Stimulated activated CD8-positive, alpha-beta memory T cell treated with anti-CD3 and anti-CD28 coated beads, Interleukin-2, amount 100 ng/mL, for 1 hour (primary cell): ENCODE measurements at places on chromosomes 13 and 19.
A peak's percentile ranks its signal among the peaks of the same experiment; 100 is the strongest.

DNA sequence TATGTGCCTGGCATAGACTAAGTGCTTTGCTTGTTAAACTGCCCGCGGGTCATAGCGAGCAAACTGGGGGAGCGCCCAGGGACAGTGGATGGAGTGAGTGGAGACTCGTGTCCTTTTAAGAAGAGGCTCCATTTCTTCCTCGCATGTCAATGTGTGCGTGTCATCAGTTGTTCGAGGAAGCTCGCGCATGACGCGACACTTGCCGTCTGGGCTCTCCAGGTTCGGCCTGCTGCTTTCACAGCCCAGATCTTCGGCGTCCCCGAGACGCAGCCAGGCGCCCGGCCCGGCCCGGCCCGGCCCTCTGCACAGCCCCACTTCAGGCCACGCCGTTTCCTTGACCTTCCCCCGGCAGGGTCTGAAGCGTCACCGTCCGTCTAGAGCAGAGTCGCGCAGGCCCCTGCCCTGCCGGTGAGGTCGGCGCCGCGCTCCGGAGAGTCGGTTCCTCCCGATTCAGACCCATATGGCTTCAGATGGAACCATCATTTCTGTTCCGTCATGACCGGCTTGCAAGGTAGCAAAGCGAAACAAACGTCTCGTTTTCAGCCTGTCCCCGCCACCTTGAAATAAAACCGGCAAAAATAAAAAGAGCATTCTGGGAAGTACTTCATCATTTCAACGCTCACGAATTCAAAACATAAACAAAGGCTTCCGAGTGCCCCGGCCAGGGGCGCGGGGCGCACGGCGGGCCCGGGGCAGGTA, 599 bp upstream of the ARHGEF7 start:
- no peak for DNase-seq

DNA sequence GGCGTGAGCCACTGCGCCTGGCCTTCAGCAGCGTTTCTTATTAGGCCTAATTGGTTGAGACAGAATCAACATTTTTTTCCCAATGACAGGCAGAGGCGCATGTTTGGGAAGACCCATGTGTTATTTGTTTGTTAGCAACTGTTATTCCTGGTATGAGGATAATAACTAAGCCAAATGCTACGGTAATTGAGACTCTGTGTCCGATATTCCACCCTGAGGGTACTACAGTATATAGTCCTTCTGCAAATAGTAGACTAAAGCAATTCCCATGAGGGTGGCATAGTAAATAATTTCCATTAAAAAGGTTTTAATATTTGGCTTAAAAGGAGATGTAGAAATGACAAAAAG, 18.4 kb upstream of the CCL25 start:
- DNase-seq: no peak

- no peak for DNase-seq
Measured at GRCh38 chr13:71368336-71368735, 498.7 kb downstream of the DACH1 start.

GRCh38 chr19:47005873-47006272, 13.8 kb upstream of the NPAS1 start:
- DNase-seq: no peak

GRCh38 chr19:4639531-4640246, 373 bp downstream of the TNFAIP8L1 start:
- DNase-seq: no peak

GRCh38 chr19:19687090-19687489, 18.5 kb downstream of the ZNF101 start:
- DNase-seq: no peak

- no peak for DNase-seq
Measured at GRCh38 chr19:21210037-21210621, 68.3 kb downstream of the ZNF431 start.

- DNase-seq: no peak
Measured at GRCh38 chr13:97231829-97232196, 9.7 kb downstream of the MBNL2 start.

GRCh38 chr13:25920931-25921330, 130.9 kb downstream of the SHISA2 start:
- DNase-seq: no peak

DNA sequence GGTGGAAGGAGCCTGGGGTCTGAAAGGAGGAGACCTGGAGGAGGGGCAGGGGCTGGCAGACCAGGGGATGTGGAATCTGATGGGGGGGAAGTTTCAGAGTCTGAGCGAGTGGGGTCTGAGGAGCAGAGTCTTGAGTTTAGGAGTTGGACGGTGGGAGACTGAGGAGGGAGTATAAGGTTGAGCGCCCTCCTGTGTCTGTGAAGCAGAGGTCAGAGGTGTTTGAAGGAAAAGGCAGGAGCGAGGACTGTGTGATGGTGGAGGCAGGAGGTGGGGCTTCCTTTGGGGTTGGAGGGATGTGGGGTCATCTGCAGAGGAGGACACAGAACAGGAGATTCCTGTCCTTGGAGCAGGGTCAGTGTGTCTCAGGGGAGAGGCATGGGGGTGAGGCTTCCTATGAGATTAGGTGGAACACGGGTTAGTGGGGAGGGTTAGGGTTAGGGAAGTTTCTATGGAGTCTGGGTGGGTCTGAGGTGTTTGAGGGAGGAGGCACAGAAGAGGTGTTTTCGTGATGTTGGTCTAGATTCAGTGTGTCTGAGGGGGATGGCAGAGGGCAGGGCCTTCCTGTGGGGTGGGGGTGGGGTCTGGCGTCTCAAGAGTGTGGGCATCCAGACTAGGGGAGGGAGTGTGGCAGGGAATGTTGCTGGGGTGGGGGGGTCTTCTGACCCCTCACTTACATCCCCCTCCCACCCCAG, 8.3 kb downstream of the RYR1 start:
- no peak for DNase-seq

- DNase-seq: no peak
Measured at GRCh38 chr13:101915331-101915730, 462.9 kb downstream of the ITGBL1 start.

DNA sequence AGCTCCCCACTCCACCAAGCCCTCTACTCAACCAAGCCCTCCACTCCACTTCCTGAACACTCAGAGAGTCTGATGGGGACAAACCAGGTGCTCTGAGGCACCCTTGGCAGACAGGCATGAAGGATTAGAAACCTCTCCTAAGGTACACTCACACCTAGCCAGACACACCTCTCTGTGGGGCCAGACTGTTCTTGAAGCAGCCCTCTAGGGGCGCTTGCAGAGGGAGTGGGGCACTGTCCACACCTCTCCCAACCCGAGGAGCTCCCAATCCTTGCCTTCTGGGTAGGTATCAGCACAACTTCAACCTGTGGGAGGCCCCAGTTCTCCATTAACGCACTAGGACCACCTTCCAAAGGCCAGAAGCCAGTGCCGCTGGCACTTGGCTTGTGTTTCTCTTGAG, 108.7 kb upstream of the VSTM2B start:
- no peak for DNase-seq

- no peak for DNase-seq
Measured at GRCh38 chr19:48858984-48859710, 9.3 kb downstream of the PLEKHA4 start.

DNA sequence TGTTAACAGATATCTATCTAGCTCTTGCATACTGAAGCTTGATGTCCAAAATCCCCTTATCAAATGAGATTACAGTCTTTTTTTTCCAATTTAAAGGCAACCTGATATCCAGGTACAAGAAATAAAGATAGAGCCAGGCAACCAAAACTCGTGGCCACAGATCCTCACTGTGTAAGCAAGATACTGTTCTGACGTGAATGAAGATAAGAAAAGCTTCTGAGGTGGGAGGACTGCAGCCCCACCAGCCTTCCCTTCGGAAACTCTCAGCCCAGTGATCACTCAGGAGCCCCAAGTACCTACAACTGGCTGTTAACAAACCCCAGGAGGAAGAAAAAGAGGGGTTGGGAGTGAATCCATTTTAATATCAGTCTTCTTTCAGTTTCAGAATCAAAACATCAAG, 191.6 kb downstream of the EFNB2 start:
- DNase-seq: no peak

- no peak for DNase-seq
Measured at GRCh38 chr13:52104624-52105023, 24.2 kb downstream of the NEK5 start.

- no peak for DNase-seq
Measured at GRCh38 chr19:2309734-2310362, 1.9 kb upstream of the LINGO3 start.

- DNase-seq: no peak
Measured at GRCh38 chr13:40624383-40624782, 42.1 kb downstream of the FOXO1 start.

DNA sequence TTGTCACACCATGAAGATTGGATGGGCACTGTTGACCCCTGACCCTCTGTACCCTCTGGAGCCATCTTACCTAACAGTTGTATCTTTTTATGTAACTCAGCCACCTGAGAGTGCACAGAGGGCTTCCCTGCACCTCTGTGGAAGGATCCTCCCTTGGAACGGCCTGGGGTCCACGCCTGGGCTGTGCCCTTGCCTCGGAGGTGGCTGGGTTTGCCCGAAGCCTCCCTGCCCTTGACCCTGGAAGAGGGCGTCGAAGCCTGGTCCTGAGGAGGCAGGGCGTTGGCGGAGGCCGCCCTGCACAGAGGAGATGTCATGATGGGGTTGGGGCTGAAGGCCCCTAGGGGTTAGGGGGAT, 241 bp downstream of the ODAD3 start:
- DNase-seq: no peak

DNA sequence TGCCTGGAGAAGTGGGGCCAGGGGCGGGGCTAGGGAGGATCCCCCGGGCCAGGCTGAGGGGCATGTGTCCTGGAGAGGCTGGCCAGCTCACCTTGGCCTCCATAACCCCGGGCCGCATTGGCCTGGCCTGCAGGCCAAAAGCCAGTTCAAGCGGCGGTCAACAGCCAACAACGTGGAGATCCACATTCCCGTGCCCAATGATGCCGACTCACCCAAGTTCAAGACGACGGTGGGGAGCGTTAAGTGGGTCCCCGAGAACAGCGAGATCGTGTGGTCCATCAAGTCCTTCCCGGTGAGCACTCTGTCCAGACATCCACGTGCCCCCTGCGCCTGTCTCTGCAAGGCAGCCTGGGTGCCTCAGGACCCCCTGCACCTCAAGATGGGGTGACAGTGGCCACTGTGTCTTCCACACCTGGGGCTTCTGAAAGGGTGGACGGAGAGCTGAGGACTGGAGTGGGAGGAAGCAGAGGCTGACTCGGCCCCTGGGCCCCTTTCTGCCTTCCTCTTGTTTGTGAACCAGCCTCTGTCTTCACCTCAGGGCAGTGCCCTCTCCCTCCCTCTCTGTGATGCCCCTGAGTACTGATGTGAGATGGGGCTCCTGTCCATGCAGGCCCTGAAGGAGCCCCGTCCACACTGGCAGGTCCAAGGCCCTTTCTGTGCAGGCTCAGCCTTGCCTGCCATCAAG, 31.1 kb downstream of the AP1M1 start:
- DNase-seq: no peak

GRCh38 chr13:108561149-108561548, 68.3 kb upstream of the MYO16 start:
- no peak for DNase-seq

- DNase-seq: no peak
Measured at GRCh38 chr19:30109565-30109964, 167.5 kb downstream of the URI1 start.

- DNase-seq: no peak
Measured at GRCh38 chr19:34454091-34454490, 25.9 kb downstream of the UBA2 start.

- DNase-seq: no peak
Measured at GRCh38 chr19:58366585-58367430, 4.3 kb upstream of the ZNF497 start.

DNA sequence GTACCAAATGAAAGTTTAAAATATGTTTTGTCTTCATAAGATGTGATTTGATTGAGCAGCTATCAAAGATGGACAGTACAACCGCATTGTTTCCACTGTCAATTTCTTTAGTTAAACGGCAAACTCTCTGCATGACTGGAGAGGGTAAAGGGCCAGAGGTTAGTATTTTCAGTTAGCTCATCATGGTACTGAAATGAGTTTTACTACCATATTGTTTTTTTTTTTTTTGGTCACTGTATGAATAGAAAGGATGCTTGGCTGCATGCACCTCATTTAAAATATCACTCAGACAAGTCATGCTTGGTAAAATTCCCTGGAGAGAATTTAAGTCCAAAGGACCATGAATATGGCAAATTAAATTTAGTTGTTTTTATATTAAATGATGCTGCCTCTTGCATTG, 942.1 kb upstream of the SPRY2 start:
- DNase-seq: no peak

GRCh38 chr19:9500796-9501195, 2.4 kb upstream of the ZNF560 start:
- no peak for DNase-seq

DNA sequence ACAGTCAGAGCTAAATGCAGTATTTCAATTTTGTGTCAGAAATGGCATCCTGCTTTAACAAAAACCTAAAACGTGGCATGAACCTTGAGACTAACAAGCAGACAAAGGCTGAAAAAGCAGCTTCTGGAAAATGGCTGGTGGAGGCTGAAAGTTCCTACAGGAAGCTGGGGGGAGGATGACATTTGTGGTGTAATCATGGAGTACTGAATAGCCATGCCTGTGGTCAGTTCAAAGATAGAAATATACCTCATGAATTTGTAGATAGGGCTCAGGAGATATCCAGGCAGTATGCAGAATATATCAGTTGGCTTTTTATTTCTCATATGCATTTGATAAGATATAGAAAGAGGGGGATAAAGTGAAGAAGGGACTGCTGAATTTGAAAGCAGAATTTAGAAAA, 181.7 kb downstream of the UQCRFS1 start:
- no peak for DNase-seq

DNA sequence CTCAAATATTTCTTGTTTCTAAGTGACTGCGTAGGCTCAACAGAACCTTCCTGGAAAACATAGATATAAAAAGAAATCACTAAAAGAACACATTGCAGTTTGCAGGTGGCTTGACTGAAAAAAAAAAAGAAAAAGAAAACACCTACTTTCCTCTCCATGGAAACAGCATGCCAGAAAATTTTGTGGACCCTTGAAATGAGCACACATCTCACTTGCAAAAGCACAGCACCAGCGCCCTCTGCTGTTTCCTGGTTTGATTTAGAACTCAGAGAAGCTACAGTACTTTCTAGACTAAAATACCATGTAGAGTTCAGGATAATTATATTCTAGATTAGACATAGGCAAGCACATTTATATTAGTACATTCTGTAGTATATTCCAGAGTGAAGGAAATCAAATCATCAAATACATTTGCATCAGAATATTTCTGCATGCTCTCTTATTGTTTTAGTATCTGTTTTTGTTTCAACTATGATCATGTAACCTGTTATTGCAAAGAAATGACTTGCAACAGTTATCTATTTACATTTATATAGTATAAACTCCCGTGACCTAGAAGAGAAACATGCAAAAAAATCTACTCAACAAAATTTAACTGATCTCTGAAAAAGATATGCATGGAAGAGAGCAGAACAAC, 22.3 kb upstream of the XPO4 start:
- DNase-seq: peak; percentile 59

GRCh38 chr13:97946951-97947588, 6.4 kb upstream of the IPO5 start:
- no peak for DNase-seq

- no peak for DNase-seq
Measured at GRCh38 chr19:29549105-29550070, 23.6 kb downstream of the VSTM2B start.

DNA sequence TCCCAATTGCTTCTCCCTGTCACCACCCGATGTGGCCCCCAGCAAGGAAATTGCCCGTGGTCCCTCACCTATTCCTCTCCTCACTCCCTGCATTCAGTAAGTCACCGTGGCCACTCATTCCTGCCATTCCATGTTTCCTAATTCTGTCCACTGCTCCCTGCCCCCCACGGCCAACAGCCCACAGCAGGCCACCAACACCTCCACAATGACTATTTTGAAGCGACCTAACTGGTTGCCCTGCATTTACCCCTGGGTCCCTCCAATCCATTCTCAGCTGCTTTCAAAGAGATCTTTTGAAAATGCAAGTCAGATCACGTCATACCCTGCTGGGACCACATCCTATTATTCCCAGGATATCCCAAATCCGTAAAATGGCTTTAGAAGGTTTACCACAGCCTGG, 210.4 kb downstream of the DCLK1 start:
- no peak for DNase-seq
